Hepatic stellate cell (primary cell): ENCODE measurements at places on chromosomes 16 and 17.

- DNase-seq = no peak
Observed at GRCh38 chr16:25799816-25800215, 108.1 kb downstream of the HS3ST4 start.

DNA sequence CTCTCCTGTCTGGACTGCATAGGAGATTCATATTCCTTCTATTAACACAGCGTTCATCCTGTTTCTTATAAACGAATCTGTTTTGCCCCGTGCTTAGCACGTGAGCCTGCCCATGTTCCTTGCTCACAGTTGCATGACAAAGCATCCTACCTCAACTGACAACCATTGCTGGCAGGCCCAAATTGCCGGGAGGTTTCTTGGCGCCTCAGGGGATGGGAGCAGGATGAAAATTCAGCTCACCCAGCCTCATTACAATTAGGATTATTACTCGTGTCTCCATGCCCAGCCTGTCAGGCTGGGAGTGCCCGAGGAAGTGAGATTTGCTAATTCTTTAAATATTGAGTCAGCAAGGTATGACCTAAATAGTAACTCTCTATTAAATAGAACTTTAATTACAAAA is 36.7 kb upstream of the HELZ start:
- no peak for DNase-seq

DNA sequence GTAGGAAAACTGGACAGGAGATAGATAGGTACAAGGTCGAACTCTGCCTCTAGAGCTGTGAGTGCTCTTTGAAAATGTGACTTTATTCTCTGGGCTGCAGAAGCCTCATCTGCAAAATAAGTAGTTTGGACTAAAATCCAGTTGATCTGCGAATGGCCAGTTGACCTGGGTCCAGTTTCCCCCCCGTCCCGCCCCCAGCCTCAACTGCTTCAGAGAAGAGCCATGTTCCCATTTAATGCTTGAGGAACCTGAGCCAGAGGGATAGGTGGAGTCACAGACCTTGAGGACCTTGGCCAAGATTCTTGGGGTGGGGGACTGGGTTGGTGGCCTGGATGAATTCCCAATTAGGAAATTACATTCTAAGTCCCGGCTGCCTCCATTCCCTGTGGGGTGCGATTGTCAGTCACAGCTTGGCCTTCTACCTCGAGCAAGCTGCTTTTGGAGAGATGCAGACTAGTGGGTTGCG is 14.1 kb downstream of the TBX2 start:
- DNase-seq = no peak

- DNase-seq = no peak
Observed at GRCh38 chr17:4818276-4818675, 11.3 kb downstream of the PLD2 start.

- DNase-seq = peak; percentile 58
Observed at GRCh38 chr17:82231562-82232321, 2.9 kb downstream of the SLC16A3 start.

DNA sequence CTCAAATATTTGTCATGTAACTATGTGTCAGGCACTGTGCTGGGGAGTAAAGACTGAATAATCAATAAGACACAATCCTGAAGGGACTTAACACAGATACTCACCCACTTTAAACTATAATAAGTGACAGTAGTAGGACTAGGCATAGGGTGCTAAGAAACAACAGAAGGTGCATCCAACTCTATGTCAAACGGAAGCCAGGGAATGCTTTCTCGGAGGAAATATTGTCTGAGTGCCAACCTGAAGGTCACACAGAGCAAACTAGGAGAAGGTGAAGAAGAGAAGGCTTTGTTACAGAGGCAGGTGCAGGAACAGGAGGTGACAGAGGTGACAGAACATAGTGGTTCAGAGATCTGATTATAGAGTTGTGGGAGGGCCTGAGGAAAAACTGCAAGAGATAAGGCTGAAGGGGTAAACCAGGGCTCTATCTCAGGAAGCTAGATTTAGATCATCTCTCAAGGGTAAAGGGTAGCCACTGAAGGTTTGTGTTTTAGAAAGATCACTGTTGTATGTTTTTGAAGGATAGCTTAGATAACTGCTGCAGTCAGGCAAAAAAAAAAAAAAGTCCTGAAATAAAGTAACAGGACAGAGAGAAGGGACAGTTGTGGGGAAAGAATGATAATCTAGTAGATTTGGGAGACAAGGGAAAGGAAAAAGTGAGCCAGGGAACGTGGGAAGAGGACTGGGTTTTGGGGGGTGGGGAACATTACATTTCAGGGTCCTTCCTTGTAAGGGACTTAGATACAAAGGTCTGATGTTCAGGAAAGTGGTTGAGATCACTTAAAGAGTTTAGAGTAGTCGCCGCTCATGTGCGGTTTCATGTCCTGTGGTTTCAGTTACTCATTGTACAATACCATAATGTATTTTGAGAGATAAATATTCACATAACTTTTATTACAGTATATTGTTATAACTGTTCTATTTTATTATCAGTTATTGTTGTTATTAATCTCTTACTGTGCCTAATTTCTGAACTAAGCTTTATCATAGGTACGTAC is 85.6 kb upstream of the NETO2 start:
- DNase-seq = no peak

GRCh38 chr17:357644-358043 is 5.0 kb upstream of the RPH3AL start:
- no peak for DNase-seq

DNA sequence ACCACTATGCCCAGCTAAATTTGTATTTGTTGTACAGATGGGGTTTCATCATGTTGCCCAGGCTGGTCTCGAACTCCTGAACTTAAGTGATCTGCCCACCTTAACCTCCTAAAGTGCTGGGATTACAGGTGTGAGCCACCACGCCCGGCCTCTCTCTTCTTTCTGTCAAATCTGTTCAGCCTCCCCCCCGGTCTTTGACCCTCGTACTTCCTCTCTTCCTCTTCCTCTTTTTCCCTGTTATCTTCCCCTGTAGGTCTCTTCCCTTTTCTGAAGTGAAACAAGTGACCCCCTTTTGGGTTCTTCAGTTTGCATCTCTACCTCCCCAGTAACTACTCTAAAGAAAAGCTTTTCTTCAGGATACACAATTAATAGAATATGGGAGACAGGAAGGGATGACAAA is 31.7 kb upstream of the DHX40 start:
- DNase-seq = no peak

DNA sequence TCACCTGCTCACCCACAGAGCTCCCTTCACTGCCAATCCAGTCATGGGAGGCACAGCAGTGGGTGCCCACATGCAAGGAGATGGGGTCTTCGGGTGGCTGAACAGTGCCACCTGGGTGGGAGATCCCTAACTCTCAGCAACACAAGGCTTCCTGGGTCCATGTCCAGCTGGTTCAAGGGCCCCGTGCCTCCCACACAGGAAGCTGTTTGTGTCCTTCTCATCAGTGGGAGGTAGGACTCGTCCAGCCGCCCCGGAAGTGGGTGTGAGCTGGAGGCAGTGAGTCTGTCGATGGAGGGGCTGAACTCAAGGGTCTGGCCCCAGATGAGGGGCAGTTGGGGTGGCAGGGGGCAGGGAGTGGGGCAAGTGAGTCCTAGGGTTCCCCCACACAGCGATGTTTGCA is 1.6 kb downstream of the FBXL16 start:
- DNase-seq = no peak

- no peak for DNase-seq
Observed at GRCh38 chr16:58793366-58793765, 59.2 kb upstream of the GOT2 start.

DNA sequence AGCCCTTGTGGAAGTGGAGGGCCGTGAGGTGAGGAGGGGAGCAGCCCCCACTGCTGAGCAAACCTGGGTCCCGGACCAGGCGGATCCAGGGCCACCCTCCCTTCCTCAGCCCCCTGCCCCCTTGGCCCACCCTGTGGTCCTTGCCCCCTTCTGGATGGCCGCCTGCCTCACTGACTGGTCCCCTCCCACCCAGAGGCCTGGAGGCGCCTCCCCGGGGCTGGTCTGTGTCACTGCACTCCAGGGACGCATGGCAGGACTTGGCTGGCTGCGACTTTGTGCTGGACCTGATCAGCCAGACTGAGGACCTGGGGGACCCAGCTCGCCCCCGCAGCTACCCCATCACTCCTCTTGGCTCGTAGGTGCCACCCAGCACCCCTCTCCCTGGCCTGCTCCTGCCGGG is 19.2 kb upstream of the SMIM5 start:
- DNase-seq = no peak

DNA sequence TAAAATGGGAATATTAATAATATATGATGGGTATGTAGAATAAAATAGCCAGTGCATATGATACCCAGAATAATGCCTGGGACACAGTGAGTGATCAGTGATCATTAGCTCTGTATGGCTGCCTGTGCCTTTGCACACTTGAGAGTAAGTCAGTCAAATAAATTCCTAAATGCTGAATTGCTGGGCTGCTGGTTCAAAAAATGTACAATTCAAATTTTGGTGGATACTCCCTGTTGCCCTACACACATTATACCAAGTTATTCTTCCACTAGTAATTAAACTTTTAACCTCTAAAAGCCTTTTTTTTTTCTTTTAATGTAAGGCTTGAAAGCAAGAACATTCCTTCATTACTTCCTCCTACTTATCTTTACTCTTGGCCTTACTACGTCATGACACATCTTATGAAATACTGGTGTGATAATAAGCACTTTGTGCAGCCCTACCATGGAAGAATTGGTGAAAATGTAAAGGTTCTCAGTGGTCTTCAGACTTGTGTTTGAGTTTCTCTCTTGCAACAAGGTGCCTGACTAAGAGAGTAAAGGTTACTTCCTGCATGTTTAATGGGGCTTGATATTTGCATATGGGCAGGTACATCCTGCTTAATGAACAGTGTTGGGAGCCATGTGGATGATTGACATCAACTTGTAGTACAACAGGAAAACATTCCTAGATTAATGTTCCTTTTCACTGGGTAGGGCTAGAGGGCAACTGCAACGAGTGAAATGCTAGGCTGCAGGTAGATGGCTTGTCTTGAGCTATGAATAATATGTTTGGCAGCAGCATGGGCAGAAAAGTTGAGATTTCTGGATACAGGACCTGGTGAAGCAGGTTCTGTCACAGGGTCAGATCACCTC is 84.3 kb downstream of the PRKCA start:
- DNase-seq = no peak

GRCh38 chr17:77068915-77069314 is 71.9 kb upstream of the SEC14L1 start:
- no peak for DNase-seq

GRCh38 chr17:5122586-5123342 is 6.9 kb downstream of the USP6 start:
- no peak for DNase-seq

DNA sequence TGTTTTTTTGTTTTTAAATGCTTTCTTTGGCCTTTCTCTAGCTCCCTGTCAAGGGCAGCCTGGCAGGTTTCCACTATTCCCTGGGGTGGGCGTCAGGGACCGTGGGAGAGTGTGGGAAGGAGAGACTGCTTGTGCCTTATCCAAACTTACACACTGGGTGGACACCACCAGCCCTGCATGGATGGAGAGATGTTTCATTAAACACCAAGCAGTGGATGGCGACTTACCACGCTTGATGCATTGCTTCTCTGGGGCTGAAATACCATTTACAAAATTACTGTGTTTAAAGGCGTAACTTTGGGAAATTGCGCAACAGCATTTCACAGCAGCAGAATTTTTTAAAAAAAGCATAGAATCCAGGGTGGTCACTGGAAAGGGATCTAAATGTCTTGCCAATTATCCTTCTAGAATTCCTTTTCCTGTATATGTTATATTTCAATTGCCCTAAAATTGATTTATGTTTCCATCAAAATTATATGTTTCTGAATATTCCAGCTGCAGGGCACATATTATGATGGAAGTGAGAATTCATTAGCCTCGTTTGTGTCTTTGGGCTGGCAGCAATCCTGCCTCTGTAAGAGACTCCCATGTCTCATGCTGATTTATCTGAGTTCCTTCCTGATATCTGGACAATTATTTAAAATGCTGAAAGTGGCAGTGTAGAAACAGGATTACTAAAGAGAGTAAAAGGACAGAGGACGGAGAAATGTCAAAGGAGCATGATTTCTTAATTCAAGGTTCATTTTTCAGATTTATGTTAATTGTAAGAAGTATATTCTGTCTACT is 247.3 kb downstream of the GRIN2A start:
- no peak for DNase-seq

GRCh38 chr17:64951877-64952276 is 32.6 kb upstream of the LRRC37A3 start:
- DNase-seq = no peak

GRCh38 chr16:62974424-62974823 is 938.2 kb upstream of the CDH8 start:
- DNase-seq = no peak

GRCh38 chr17:74775409-74776043 is 619 bp downstream of the NAT9 start:
- no peak for DNase-seq

DNA sequence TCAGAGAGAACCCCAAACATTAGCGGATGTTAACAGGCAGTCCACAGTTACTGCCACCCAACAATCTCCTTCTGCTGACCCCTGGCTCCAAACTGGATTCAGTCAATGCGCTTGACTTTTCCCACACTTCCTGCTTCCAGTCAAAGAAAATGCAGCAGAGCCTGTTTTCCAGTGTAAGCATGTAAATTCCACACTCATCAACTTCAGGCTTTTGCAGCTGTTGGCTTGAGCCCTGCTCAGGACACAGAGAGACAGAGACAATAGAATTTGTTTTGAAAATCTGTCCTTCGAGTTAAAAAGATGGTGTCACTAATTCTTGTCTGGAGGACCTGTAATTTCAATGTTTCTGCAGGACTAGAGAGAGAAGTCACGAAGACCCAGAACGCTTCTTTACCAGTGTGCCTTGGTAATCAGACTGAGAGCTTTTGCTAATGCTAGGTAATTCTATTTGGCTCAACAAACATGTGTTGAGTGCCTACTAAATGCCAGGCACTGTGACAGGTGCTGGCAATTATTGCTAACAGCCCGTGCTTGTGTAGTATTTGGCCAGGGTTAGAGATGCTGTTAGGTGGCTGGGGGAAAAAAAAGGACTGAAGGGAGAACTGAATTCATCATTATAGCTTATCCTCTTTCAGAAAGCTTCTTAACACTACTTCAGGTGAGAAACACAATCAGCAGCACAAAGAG is 32.5 kb downstream of the HOXB1 start:
- no peak for DNase-seq

DNA sequence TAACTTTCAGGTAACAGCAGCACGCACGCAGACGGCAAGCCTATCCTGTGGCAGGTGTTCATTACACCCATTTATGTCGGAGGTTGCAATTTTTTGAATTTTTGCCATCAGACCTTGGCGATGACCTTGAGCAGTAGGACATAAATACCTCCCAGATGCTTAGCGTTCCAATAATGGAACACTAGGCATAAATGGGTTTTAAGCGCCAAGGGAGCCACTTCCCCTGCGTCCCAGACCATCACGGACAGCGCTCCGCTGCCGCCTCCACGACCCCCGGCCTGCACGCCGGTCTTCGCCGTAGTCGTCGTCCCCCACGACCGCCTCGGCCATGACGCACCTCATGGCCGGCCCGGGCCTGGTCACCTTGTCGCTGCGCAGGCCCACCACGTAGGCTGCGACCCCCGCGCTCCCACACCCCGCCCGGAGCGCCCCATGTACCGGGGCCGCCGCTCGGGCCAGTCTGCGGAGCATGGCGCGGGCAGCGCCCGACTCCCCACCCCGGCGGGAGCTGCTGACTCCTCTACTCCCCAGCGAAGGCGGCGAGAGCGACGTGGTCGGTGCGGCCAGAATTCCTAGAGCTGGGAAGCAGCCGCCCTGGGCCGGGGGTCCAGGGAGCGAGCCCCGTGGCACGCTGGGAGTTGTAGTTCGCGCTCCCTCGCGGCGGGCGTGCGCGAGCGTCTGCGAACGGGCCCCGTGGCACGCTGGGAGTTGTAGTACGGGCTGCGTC is 22.7 kb downstream of the TMEM235 start:
- DNase-seq = peak; percentile 92
